Forelimb muscle (tissue), 1 donor: ENCODE measurements at places on chromosomes 3 and 15. TPM values are rescaled to one million over a fixed set of nuclear protein-coding genes. Genes with fewer than 3 reads are reported as not detected.

DNA sequence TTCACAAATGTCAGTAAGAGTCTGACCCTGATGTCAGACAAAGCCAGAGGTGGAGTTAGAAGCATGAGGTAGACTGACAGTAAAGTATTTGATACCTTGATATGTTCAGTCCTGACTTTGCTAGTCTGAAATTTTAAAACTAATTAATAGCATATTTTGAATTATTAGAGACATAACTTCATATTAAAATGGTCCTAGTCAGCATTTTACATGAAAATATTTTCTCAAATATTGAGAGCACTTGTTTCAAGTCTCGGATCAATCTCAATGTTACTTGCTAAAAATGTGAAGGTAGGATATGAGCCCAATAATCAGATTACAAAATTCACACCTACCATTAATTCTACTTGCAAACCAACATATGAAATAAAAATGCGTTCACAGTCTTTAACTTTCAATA is 58.1 kb upstream of the TTC14 start:
- no peak for DNase-seq

DNA sequence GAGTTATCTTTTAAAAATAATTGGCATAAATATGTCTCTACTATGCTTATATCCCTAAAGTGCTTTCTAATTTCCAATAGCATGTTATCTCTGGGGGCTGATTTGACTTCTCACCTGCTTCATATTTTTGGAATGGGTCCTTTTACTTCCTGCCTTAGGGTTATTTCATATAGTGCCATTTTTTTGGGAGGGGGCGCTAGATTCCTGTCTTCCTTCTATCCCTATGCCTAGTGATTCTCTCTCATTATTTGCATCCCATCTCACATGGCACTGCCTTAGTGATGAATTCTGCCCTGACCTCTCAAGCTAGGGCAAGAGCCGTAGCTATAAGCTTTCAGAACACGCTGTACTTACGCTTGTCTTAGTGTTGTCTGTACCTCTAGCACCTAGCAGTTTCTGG is 150.3 kb upstream of the SLITRK3 start:
- DNase-seq, result no peak

- no peak for DNase-seq
Observed at GRCh38 chr3:194176274-194176991, 40.5 kb downstream of the HES1 start.

DNA sequence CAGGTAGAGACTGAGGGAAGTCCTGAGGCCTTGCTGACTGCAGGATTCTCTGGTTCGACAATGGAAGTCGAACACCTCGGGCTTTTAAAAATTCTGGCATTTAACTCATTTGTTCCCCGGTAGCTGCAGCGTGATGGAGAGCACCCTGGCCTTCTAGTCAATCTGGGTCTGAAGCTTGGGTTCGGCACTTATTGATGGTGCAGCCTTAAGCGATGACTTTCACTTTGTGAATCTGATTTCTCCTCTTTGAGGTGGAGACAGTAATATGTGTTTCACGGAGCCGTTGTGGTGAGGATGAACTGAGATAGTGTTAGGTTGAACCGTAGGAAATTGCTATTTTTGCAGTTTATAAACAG is 621 bp upstream of the PARP6 start:
- DNase-seq, result no peak

GRCh38 chr3:46393554-46394434 is 13.1 kb downstream of the CCR5AS start:
- DNase-seq, result no peak

DNA sequence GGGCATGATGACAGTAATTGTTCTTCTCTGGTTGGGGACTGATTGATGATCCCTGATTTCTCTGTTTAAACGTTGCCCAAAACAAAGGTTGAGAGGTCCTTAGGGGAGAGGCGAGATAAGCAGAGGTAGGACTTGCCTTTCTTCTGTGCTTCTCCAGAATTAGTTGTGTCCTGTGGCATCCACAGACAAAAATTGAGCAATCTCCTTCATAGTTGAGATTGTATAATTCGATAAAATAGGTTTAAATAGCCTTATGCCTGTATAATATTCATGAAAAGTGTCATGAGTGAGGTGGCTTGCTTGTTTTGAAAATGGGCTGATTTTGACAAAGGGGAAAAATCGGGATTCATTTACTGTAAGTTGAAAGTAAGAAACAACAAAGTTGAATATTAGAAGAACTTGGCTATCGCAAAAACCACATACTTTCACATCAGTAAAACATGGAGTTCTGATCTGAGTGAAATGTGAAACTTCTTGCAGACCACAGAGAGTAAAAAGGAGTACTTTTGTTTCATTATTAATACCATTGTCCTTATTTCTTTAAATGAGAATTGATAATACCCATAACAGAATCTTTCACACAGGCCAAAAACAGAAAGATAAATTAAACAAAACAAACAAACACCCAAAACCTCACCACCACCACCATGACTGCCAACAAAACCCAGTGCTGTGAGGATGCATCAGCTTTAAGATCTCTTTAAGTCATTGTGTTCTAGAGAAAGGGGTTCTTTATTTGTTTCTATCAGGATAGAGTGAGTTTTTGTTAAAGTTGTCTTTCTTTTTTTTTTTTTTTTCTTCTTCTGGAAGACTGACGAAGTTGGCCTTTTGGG is 155.7 kb downstream of the LPP start:
- DNase-seq, result no peak

DNA sequence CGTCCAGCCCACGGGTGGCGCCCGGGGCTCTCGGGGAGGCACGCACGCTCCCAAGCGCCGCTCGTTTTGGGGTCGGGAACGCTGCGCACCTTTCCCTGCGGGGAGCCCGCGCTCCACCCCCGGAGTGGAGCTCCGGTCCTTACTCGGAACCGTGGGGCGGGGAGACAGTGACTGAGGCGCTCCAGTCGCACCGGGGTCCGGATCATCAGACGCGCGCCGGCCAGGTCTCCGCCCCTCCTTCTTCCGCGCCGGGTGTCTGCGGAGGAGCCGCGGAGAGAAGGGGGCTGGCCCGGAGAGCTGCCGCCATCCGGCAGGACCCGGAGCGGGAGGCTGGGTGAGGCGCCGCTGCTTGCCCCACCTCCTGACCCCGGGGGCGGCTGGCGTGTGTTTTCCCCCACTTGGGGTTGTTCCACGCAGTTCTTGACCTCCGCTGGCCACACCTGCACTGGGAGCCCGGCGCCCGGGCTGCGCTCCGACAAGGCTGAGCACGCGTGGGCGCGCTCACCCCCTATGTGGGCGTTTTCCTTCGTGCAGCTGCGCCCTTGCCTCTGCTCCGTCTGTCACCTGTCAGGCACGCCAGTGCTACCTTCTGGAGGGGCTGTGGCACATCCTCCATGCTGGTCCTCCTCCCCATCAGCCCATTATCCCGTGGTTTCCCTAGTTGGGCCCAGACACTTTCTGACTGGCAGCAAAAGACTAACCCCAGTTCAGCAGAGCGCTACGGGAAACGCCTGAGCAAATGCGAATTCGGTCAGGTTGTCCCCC is at the start of gene MCF2L2:
Gene MCF2L2, minus strand, starts transcription at position 173 of the 765 bp plus-strand sequence. CDS start 642 bp downstream, outside the sequence.
- no peak for DNase-seq

GRCh38 chr3:172506094-172506493 is 17.1 kb downstream of the TNFSF10 start:
- no peak for DNase-seq

GRCh38 chr15:97806766-97807165 is 153.7 kb upstream of the ARRDC4 start:
- DNase-seq, result no peak

DNA sequence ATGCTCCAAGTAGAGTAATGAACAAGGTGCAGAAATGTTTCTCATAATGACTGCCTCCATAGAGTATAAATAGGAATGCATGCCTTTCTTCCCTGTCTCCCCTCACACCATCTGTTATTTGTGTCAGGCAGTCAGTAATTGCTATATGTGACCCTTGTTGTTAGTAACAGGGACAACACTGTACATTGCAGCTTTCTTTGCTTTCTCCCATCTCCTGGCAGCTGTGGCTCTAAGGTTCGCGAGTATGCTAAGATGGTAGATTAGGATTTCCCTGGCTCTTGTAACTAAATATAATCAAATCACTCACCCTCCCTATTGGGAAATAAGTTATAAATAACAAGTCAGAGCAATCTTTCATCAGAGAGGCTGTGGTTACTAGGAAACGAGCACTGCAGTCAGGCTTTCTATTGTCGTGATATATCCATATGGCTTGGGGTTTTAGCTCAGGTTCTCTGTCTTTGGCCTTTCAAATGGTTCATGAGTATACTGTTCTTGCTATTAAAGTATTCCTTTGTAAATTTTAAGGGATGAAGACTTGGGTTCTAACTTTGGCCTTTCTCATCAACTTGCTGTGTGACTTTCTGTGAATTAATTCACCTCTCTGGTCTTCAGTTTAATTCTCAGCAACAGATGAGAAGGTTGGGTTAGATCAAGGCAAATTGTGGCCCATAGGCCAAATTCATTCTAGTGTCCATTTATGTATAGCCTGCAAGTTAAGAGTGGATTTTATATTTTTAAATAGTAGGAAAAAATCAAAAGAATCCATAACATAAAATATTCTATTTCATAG is 8.1 kb upstream of the MINDY4B start:
- DNase-seq, result peak; percentile 65

GRCh38 chr3:132253262-132253878 is 63.8 kb upstream of the ACP3 start:
- peak; percentile 34 for DNase-seq

DNA sequence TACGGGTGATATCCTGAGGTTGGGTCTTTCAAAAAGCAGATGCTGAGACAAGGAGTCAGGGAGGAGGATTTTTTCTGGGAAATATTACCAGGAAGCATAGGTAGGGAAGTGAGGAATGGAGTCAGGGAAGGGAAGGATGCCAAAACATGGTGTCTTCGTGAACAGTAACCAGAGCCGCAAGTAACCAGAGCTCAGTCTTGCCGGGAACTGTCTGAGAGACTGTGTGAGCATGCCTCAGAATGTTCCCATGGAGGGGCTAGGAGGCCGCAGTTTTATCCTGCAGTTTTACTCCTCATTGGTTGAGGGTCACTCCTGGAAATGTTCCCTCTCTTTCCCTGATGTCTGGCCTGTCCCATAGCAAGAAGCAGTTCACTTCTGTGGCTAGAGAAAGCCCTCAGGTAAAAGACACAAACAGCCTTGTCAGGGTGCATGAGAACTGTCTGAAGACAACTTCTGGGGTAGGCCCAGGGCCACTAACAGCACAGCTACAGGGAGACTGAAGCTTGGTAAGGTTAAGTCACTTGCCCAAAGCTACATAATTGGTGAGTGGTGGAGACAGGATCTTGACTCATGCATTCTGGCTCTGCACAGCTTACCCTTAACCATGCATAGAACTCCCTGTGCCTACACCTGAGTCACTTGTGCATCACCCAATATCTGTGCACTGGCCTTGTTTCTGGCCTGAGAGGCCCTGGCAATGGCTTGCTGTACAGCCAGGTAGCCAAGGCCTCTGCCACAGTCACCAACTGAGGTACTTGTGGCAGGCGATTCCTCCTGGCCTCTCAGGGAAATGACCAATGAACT is 76.3 kb upstream of the FRMD4B start:
- DNase-seq, result no peak

DNA sequence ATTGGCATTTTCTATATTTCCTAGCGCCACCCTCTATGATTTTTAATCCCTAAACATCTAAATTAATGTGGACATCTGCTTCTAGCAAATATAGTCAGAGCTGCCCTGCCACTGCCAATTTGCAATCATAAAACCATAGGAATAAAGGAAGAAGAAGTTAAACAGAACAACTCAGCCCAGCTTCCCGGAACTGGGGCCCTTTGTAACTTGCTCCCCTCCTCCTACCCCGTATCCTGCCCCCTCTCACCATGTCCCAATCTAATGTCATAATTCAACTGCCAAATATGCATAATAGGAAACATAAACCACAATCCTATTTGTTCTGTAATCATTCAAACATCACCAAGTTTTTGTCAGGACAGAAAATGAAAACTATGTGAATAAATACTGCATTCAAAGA is 74.4 kb upstream of the ACP3 start:
- DNase-seq, result no peak

GRCh38 chr3:192216067-192216466 is 511.3 kb downstream of the FGF12 start:
- no peak for DNase-seq

DNA sequence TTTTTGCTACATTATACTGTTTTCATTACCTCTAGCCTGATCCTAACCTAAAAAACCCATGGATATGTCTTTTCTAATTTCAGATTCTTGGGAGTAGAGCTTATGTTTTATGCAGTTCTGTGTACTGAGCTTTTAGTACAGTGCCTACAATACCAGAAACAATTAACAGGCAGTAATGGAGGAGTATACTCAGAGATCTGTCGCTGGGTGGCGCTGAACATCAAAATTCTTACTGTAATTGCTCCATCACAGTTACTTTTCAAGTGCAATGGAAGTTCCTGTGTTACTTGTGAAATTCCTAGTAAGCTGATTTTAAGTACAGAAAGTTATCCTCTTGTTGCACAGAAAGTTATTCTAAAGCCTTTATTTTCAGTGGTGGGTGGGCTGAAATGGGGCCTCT is 66.9 kb downstream of the RNF13 start:
- peak; percentile 14 for DNase-seq

GRCh38 chr15:68676011-68676605 is 97.3 kb downstream of the CORO2B start:
- DNase-seq, result no peak

GRCh38 chr3:64049136-64049535 is 25.8 kb upstream of the PSMD6 start:
- no peak for DNase-seq

The C3orf85 gene
- polyA plus RNA-seq, result not detected

The TGM4 gene
- not detected for polyA plus RNA-seq

The ALDH1L1 gene
- polyA plus RNA-seq, result 0.22 TPM

The AADAC gene
- 0.25 TPM for polyA plus RNA-seq

The ALG3 gene
- 21.5 TPM for polyA plus RNA-seq
